RPMI7951 (cell line): ENCODE measurements at places on chromosomes 5 and 9.

- peak; percentile 1 for DNase-seq
These were observed 89.5 kb upstream of the GRIA1 start for GRCh38 chr5:153400931-153401330.

- no peak for DNase-seq
These were observed 230.6 kb downstream of the FSTL4 start for GRCh38 chr5:133381571-133382365.

DNA sequence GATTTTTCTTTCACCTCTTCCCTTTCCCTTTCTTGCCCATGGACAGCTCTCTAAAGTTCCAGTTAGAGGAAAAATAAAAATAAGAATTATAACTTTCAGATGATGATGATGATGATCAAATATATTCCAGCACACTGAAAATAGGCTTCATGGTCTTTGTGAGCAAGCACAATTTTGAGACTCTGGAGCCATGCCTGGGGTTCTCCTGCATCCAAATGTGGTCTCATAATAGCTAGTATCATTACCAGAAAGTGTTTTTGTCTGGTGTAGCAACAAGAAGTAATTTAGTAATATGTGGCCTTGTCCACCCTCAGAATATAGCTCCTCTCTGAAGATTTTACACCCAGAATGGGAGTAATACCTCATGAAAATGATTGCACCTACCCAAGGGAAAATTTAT is 150.4 kb downstream of the SNCAIP start:
- DNase-seq = no peak

DNA sequence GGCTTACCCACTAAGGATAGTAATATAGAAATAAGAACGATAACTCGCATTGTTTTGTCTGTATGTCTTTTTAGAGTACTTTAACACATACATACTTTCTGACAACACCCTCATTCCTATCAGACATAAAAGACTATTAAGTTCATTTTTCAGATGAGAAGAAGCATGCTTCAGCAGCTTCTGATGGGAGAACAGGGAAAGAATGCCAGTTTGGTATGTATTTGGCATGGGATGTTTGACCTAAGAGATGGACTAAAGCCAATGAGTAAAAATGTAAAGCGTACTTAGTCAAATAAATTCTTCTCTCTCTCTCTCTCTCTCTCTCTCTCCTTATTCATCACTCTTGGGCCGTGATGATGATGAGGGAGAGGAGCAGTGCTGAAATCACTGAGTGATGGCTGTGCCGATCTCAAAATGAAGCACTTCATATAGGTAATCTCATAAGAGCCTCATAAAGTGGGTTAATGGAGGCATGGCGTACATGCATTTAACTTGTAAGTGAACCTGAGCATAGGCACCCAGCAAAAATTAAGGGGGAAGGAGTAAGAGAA is 71.5 kb downstream of the SLIT3 start:
- no peak for DNase-seq

DNA sequence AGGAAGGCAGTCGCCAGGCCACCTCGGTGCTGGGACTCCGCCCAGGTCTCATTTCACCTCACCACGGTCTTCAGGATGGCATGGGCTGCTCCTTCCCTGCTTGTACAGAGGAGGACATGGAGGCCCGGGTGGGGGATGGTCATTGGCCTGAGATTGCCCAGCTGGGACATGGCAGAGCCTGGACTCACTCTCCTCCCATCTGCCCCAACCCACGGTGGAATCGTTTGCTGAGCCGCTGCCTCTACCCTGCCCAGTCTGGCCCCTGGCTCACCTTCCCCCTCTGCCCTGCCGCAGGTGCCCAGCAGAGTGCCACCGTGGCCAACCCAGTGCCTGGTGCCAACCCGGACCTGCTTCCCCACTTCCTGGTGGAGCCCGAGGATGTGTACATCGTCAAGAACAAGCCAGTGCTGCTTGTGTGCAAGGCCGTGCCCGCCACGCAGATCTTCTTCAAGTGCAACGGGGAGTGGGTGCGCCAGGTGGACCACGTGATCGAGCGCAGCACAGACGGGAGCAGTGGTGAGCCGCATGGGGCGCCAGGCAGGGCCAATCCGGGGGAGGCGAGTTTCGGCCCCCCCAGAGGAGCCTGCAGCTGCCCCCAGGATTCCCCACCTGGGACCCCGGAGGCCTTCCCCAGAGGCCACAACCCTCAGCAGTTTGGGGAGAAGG is 36.7 kb downstream of the HK3 start:
- DNase-seq = no peak

- no peak for DNase-seq
These were observed 49.9 kb downstream of the MVB12B start for GRCh38 chr9:126376311-126377175.

GRCh38 chr9:83432104-83432627 is 106.0 kb downstream of the FRMD3 start:
- DNase-seq = peak; percentile 31

GRCh38 chr9:131808291-131808690 is 68.4 kb upstream of the RAPGEF1 start:
- no peak for DNase-seq

GRCh38 chr5:132896685-132897084 is 23.2 kb downstream of the LEAP2 start:
- DNase-seq = no peak

- DNase-seq = no peak
These were observed 89.8 kb downstream of the PSAT1 start for GRCh38 chr9:78386773-78387172.

- no peak for DNase-seq
These were observed 305.0 kb upstream of the IRX4 start for GRCh38 chr5:2187687-2188086.
